Stimulated activated CD4-positive, alpha-beta T cell treated with anti-CD3 and anti-CD28 coated beads, Interleukin-1b, Interleukin-23, amount 100 ng/mL, for 4 hours (primary cell): ENCODE measurements at places on chromosomes 3 and 15.

DNA sequence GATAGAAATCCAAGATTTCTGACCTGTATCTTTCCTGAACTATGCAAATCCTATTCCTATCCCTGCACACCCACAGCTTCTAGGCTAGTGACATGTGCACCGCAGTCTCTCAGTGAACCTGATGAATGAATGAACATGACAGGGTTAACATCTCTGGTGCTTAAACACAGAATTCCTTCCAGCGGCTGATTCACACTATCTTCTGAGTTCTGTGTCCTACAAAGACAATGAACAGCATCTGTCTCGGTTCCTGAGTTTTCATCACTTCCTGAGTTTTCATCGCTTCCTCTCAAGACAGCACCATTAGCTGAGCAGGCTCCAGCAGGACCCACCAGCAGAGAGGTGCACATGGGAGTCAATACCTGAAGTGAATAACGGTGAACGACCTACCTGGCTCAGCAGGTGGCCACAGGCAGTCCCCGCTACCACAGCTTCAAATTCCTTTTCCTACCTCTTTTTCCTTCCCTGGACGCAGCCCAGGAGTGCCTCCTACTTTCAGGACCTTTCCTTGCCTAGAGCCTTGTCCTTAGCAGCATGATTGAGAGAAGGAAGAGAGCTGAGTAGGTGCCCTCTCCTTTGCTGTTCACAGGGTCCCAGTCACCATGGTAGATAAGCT, 113.5 kb downstream of the IGF2BP2 start:
- no peak for DNase-seq

GRCh38 chr3:188595890-188596376, 442.0 kb downstream of the LPP start:
- no peak for DNase-seq

GRCh38 chr3:141767066-141767465, 3.9 kb downstream of the GRK7 start:
- no peak for DNase-seq

GRCh38 chr3:106048946-106049481, 180.2 kb upstream of the CBLB start:
- no peak for DNase-seq

DNA sequence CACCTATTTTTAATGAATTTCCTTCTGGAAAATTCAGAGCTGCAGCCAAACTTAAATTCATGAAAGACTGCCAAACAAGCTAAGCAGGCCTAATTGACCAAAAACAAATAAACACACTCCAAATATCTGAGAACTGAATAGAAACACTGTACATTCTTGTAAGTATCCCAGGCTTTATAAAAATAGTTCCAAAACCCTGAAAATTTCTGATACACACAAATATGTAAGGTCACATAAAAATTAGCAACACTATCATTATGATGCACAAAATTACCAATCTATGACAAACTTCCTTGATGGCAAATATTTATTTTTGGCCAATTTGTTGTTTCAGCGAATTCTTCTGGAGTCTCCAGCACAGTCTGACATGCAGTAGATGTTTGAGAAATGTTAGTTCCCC, 117.9 kb upstream of the UBE2E2 start:
- DNase-seq: no peak

GRCh38 chr3:79187426-79187825, 580.4 kb downstream of the ROBO1 start:
- no peak for DNase-seq

- DNase-seq: no peak
These were observed 44.7 kb downstream of the MYO1E start for GRCh38 chr15:59327942-59328341.

DNA sequence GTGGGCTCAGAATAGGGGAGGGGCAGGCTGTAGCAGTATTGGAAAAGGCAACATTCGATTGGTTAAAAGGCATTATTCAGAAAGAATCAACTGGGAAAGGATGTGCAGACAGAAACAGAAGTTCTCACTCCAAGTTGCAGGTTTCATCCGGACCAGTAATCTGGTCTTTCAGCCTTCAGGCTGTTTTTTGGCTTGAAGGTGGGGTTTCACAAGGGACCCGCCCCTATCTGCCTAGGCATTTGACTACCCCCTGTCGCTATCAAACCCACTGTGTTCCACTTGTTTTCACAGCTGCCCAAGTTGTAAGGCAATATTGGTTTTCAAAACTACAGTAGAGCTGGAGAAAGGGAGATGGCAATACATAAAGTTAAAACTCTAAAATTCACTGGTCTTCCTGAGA, 96.9 kb downstream of the VPS8 start:
- no peak for DNase-seq

GRCh38 chr3:152058856-152059255, 185.4 kb downstream of the SUCNR1 start:
- no peak for DNase-seq
